ENCODE measurements at places on chromosomes 16 and 17.

GRCh38 chr17:15154618-15155017 is 110.5 kb downstream of the PMP22 start:
- no peak for DNase-seq

DNA sequence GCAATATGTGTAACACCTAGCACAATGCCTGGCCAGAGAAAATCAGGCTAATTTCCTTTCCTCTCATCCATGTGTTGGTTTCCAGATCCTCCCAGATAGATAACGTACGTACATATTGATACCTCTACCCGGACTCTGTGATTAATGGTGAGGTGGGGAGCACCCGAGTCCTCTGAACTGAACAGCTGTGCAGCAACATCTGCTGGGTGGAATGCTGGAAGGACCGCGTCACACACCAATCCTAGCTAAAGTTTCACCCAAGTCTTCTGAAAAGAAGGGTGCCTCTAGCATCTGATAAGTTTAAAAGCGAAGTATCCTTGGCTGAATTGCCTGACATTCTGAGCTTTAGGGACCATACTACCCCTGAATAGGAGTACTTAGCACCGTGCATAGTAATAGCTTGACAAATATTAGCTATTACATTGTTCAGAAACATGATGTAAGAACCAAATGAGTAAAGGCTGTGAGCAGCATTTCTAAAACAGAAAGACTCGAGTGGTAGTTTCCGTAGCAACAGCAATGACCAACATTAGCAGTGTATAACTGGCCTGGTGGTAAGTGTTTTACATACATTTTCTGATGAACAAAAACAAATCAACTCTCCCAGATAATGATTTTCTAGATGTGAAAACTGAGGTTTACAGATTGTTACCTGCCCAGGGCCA is 91.4 kb downstream of the SYCE1L start:
- DNase-seq: peak; percentile 66

DNA sequence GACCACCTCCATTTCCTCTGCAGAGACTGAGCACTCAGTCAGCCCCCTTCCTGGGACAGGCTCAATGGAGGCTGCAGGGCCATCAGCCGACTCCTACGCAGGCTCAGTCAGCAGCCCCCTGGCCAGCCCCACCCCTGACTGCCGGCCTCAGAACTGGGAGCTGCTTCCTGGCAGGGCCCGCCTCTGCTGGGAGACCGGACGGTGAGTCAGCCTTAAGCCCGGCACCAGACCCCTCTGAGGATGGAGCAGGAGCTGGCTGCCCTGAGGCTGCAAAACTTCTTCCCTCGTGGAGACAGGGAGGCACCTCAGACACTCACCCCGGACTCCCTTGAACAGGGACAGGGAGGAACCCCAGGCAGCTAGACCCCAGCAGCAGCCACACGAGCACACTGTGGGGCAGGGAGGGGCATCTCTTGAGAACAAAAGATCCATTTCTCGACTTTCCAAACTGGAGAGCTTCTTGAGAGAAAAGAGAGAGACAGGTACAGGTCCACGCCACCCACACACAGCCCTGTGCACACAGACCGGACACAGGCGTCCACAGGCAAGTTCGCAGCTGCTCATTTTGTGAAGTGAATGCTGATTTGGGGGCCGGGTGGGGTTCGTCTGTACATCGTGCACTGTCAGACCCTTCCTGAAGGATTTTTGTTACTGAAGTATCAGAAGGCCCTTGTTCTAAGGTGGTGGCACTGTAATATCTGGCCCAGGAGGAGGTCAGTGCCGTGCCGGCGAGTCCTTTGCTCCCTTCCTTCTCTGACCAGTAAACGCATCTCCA is 1.3 kb upstream of the TUBB3 start:
- DNase-seq: peak; percentile 85

DNA sequence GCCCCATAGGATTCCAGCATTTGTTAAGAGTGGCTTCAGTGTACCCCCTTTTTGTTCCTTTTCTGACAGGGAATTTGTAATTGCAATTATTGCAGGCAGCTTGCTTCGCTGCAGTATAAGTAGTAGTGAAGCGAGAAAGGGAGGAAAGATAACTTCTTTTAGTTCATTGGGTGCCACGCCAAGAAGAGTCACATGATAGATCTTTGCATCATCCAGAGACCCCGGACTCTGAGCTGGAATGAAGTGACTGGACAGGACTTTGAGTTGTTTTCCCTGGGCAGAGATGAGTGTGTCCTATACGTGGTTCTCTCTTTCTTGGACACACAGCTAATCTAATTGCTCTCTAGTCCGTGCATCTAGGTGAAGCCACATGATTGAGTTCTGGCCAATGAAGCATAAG is 44.8 kb upstream of the PMFBP1 start:
- DNase-seq: no peak

All from kidney glomerular epithelial cell (primary cell).